Central memory CD4-positive, alpha-beta T cell (primary cell): ENCODE measurements at places on chromosomes 6 and 20.

DNA sequence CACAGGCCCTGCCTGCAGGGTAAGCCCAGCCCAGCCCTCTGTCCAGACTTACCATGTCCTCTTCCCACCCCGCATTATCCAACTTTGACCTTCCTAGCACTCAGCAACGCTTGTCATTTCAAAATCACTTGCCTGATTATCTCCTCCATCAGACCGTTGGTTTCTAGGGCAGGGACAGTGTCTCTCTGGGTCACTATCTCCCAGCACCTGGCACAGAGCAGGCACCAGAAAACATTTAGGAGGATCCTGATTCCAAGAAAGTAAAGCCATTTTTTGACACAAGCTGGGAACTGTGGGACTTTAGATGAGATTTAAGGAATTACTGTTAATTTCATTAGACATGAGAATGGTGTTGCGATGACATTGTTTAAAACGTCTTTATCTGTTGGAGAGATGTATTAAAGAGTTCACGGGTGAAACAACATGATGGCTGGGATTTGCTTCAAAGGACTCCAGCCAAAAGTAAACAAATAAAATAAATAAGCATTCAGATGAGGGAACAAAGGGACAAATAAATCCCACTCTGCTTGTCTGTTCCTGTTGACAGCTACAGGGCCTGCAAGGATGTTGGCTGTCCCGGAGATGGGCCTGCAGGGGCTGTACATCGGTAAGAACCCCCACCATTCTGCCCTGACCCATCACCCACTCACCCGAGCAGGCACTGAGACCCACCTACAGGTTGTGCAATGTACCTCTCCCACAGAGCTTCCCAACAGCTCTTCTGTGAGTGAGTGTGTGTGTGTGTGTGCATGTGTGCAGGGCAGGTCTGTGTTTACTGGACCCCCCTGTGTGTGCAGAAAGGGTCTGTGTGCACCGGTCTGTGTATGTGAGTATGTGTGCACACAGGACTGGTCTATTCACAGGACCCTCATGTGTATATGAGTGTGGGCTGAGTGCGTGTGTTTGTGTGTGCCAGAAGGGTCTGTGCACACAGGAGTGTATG, 5.9 kb downstream of the HSPA12B start:
- no peak for DNase-seq

DNA sequence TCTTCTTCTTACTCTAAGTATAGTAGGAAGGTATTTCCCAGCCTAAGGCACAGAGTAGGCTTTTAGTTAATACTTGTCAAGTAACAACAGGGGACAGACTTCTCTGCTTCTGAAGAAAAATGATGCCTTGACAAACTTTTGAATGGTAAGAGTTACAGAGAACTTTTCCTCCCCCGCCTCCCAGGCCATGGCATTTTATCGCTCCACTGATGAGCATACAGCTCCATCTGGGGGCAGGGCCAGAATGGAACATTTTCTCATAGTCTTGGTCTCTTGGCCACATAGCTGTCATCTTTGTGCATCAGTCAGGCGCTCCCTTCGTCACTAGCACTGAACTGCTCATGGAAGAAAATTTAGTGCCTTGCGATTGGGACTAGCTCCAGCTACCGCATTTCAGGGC, 1066.8 kb upstream of the CITED2 start:
- DNase-seq = no peak

- DNase-seq = no peak
Observed at GRCh38 chr6:20918868-20919267, 384.6 kb downstream of the CDKAL1 start.

- DNase-seq = no peak
Observed at GRCh38 chr6:105445481-105445880, 42.6 kb upstream of the PREP start.

DNA sequence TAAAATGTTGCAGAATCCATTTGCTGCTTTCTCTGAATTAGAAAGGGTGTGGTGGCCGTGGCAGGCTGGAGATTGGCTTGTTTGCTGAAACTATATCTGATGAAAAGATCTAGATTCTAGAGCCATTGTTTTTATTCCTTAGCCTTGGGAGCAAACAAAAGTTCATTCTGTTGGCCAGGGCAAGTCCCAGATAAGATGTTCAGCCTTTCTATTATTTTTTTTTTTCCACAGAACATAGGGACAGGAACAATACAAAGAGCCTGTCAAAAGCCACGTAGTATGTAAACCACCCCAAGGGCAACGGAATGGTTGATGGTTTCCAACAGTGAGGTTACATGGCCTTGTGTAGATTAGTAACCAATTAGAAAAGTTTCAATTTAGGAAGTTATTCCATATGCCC, 119.9 kb upstream of the SLC22A16 start:
- DNase-seq = no peak

- DNase-seq = peak; percentile 8
Observed at GRCh38 chr6:52176550-52176949, 9.6 kb upstream of the IL17A start.

GRCh38 chr6:139019722-139020121, 8.8 kb upstream of the ABRACL start:
- no peak for DNase-seq

DNA sequence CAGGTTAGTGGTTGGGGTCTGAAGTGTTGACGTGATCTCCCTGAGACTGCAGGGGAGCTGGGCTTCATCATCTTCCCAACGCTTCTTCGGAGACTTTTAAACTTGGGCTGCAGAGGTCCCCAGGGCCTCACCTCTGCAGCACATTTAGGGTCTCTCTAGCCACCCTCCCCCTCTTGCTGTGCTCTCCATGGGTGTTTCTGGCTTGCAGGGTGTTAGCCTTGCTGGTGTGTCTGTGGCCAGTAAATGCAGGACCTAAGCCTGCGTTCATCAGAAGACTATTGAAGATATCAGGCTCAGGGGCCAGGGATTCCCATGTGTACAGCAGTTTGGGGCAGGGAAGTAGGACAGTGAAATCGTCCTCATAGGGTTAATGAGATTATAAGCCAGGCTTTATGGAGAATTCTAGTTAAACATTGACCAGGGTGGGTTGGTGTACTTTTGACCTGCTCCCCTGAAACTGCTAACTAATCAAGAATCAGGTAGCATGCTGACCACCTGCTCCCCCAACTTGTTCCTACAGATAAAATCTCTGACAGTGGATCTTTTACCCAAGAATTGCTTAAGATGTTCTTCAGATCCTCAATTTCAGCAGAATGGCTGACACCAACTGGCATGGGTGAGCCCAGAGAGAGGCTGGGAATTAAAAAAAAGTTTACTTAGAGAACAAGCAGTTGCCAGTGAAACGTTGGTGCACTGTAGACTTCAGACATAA, 3.8 kb upstream of the DDO start:
- no peak for DNase-seq

GRCh38 chr20:36273414-36274180, 32.5 kb upstream of the DLGAP4 start:
- DNase-seq = no peak

DNA sequence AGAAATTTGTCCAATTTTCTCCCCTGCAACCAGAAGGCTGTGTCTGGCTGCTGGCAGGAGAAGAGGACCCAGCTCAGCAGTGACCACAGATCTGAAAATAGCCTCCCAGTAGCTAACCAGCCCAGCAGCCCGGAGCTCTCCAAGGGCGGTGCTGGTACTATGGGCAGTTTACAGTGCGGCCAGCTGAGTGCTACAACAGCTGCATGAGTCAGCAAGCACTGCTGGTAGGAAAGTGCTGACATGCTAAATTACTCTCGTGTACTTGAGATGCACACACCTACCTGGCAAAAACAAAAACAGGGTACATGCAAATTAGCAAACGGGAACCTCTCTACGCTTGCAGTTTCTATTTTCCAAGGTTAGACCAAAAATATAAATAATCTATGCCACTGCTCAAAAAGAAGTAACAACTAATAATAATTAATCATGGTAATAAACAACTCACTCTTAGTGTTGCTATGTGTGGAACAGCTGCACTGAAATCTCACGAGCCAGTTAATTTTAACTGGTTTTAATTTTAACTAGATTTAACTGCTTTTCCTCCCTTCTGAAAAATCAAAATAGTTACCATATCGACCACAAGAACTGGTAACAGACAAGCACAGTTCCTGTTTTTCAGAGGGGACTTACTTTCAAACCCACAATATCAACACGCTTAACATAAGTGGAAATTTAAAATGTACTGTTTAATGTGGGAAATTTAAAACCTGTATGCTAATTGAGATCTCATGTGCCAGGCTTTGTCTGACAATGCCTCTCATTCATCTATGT, 10.8 kb downstream of the BACH2 start:
- peak; percentile 70 for DNase-seq

DNA sequence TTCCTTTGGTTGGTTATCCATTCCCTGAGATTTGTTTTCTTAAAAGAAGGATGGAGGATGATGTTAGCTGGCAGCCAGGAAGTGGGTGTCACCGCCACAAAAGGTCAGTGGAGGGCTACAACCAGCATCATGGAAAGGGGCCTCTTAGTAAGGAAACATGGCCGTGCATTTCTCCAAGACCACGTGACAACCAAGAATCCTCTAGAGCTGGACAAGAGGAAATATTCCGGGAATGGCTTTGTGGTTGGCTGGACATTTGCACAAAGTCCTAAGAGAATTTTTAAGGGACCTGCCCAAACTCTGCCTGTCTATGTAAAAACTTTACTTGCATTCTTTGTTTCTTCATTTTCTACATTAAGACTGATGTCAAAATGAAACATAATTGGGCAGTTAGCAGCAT, 399.9 kb upstream of the MARCKS start:
- DNase-seq = no peak

DNA sequence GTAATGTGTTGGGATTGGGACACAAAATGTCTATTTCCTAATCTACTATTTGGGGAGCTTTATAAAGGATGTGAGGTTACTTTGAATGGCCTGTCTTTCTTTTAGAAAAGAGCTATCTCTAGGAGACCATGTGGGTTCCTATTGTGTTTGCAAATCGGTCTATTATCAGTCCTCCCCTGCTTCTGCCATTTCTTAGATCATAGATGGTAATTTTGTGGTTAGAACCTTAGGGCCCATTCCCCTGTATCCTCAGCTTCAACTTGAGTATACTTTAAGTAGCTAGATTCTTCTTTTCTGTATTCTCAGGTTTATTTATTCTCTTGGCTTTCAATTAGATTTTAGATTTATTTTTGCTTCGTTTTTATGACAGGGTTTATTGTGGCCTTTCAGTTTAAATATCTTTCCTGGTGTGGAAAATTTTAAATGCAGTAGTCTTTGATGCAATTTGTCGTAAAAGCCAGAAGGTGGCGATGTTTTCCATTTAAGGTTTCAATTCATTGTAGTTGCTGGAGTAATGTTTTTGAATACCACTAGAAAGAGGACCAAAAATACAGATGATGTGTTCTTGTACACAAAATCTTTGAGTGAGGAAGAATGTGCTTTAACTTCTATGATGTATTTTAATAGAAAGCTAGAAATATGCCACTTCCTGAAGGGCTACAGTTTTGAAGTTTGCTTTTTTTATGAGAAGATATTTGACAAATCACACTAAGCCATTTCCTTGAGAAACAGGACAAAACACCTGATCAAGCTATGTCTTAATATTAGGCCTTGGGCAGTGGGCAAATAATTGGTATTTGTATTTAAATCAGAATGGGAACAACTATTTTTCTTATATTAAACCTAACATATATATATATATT, 20.3 kb downstream of the TBPL1 start:
- peak; percentile 44 for DNase-seq

DNA sequence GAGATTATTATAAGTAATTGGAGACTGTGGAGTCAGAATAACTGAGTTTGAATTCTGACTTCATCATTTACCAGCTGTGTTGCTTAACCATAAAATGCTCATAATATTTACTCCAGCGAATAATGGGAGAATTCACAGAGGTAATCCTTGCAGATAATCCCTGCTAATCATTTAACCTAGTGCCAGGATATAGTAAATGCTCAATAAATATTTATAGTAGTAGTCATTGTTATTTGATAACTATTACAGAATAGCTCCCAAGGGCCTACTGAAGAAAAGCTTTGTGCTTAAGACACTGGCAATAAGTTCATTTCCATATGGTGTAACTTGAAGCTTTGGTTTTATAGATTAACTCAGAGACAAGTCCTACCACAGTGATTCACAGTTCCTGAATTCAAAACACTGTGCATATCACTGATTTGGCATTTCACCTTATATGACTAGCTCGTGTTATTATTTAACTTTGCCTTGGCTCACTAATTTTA, 208.8 kb upstream of the PLCB4 start:
- DNase-seq = no peak

DNA sequence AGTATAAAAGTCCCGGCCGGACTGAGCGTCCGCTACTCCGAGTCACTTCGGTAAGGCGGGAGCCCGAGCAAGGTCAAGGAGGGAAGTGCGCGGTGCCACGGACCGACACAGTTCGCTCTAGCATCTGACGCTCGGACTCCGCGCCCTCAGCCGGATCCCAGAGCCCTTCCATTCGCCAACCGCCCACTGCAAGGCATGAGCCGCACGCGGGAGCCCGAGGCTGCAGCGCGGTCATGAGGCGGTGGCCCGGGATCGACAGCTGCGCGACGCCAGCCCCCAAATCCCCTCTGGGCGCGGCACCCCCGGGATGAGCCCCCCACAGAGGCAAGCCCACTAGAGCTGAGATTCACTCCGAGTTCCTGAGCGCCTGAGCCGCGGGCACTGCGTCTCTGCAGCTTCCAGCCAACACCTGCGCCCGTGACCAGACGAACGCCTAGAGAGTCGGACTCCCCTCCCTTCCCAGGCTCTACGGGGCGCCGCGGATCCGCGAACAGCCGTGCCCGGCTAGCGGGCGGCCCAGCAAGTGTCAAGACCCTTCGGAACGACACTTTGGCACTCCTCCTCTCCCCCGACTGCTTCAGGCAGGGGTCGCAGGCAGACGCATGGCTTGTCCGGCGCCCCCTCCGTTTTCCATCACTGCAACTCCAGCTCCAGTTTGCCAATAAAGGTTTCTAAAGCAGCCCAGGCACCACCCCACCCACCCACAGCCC, 725 bp upstream of the ISM1 start:
- DNase-seq = peak; percentile 27

GRCh38 chr6:166382500-166382932, 224 bp downstream of the MPC1 start:
- no peak for DNase-seq

DNA sequence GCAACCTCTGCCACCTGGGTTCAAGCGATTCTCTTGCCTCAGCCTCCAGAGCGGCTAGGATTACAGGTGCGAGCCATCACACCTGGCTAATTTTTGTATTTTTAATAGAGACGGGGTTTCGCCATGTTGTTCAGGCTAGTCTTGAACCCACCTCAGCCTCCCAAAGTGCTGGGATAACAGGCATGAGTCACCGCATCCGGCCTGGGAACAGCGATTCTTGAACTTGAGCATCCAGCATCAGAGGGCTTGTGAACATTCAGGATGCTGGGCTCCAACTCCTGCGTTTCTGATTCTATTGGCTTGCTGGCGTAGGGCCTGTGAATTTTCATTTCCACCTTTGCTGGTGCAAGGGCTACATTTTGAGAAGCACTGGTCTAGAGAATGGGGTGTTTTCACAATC, 24.5 kb upstream of the PIM1 start:
- DNase-seq = no peak

- no peak for DNase-seq
Observed at GRCh38 chr20:831956-832355, 1.6 kb upstream of the FAM110A start.

DNA sequence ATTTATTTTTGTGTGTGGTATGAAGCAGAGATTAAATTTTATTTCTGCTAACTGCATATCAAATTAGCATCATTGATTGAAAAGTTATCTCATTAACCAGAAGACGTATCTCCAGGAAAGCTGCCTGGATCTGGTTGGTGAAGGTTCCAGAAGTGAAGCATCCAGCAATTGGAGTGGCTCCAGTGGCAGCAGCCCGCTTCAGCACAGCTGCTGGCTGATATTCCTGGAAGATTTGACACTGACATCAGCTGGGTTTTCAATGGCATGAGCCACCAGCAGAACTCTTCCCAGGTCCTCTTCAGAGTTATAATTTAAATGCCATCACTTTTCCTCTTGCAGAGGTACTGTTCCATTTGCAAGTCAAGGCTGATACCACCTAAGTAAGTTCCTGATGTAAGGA, 363.5 kb downstream of the BCKDHB start:
- no peak for DNase-seq
